ENCODE measurements at places on chromosomes 1 and 21.

- no peak for DNase-seq
These were observed 99.4 kb downstream of the SMYD2 start for GRCh38 chr1:214380396-214380795.

DNA sequence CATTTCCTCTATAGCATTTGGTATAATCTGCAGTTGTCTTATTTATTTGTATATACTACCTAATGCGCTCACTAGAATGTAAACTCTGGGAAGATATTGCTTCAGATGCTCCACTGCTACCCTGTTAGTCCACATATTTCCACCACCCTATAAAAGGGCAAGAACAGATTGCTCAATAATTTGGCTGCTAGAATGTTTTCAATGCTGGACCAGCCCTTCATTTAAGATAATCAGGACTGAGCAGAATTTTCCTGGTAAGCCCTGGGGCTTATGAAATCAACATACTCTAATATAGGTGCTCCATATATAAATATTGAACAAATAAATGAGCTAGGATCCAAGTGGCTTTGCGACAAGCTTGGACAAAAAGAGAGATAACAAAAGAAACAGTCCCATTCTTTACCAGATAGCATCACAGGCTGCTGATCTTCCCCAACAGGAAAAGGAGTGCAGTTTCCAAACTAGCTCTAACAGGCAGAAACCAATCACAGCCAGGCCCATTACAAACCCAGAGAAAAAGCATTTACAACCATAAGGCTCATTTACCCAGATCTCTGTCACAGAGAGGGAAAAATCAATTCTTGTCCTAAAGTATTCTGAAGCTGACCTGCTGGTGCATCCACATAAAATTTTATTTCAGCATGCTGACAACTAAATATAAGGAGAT lies 8.3 kb downstream of the BCAR3 start:
- no peak for DNase-seq

DNA sequence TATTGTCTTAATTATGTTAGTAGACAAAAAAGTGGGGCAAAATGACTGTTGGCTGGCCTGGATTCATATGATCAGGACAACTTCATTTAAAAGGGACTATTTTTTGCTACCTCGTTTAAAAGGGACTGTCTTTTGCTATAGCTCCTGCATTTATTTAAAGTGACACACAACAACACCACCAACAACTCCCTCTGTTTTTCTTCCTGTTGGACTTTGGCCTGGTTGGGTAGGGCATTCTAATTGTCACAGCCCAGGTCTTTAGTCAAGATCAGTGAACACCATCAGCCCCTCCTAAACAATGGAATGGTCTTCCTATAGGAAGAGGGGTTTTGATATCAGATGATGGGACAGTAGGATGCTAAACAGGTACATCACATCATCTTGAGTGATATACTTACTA lies 241.8 kb downstream of the GPR52 start:
- DNase-seq, result no peak

DNA sequence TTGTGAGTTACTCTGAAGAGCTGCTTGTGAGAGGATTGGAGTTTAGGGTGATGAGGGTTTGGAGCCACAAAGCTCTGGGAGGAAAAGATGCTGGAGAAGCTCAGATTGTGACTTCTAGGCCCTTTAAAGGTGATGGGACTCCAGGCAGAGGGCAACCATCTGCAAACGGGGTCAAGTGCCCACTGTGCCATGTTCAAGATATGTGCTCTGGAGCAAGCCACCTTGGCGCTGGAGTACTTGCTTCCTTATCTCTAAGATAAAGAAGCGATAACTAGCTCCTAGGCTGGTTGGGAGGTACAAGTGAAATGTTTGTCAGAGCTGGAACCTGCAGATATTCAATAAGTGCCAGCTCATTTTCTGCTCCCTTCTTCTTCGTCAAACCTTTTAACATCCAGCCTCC lies 14.3 kb upstream of the FOXE3 start:
- no peak for DNase-seq

GRCh38 chr1:55768327-55768952 lies 553.3 kb upstream of the USP24 start:
- DNase-seq, result no peak

GRCh38 chr1:230157420-230158390 lies 90.7 kb downstream of the GALNT2 start:
- no peak for DNase-seq

DNA sequence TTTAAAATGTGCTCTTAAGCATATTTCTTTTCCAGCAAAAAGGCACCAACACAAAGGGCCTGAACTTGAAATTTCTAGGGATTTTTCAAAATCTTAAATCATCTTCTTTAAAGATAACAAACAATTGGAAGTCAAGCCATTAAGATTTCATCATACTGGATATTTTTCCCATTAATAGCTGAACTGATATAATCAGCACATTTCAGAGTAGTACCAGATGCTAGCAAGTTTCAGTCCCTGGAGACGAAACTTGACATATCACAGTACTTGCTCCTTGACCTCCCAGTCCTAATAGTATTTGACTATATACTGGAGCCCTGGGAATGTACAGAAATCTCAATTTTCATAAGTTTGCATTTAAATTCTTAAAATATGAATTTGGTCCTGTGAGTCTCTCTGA lies 10.2 kb upstream of the CDC7 start:
- no peak for DNase-seq

DNA sequence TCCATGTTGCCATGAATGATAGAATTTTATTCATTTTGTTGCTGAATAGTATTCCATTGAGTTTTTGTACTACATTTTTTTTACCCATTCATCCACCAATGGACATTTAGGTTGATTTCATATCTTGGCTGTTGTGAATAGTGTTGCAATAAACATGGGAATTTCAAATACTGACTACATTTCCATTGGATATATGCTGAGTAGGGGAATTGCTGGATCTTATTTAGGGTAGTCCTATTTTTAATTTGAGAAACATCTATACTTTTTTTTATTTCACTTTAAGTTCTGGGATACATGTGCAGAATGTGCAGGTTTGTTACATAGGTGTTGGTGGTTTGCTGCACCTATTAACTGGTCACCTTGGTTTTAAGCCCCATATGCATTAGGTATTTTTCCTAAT lies 38.8 kb upstream of the TNFSF4 start:
- DNase-seq, result no peak

- no peak for DNase-seq
These were observed 12.0 kb upstream of the SLC35A3 start for GRCh38 chr1:99957818-99958217.

GRCh38 chr1:26719205-26719604 lies 23.4 kb downstream of the ARID1A start:
- no peak for DNase-seq

DNA sequence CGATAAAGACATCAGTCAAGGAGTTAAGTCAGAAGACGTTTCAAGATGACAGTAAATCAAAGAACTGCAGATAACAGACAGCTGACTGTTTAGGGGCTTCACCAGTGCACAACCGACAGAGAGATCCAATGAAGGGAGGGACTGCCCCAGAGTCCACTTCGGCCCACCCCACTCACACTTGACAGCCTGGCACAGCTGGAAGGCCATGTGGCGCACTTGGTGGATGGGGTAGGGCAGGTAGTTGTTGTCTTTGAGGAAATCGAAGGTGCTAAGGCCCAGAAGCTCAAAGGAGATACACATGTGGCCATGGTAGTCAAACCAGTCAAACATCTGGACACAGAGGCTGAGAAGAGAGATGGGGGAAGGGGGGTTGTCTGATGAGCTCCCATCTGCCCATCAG lies 4.4 kb upstream of the SCAMP3 start:
- no peak for DNase-seq

- no peak for DNase-seq
These were observed 109.3 kb upstream of the SPATA6 start for GRCh38 chr1:48581270-48581669.

- no peak for DNase-seq
These were observed 8.7 kb upstream of the C2CD2 start for GRCh38 chr21:41962425-41962966.

GRCh38 chr1:16082283-16083038 lies 9.0 kb upstream of the FAM131C start:
- no peak for DNase-seq

DNA sequence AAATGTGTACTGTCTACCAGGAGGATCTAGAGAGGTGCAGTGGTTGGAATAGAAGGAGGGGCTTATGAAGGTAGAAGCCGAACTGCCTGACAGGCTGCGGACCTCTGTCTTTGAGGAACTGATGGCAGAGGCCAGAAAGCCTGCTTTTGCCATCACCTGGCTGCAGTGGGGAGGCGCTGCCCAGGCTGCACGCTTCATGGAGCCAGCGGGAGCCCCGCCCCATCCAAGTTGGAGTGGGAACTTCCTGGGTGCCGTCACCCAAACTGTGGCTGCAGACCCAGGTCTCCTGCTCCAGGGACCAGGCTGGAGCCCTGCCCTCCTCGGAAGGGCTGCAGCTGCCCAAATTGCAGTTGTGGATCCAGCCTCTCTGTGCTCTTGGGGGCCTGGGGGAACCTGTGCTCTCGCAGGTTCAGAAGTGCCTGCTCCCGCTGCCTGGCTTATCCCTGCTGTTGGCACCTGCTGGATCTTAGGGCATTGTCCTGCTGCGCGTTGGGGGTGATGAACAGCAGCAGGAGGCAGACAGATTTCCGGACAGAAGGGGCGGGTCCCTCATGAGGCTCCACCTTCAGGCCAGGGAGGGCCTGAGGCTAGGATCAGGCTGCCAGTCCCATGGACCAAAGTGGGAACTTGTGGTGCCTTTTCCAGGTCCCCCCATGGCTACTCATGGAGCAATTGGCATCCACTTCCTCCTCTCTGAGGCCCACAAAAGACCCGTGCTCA lies 118.0 kb upstream of the PLPPR4 start:
- no peak for DNase-seq

GRCh38 chr1:60621368-60621851 lies 461.0 kb upstream of the NFIA start:
- no peak for DNase-seq

DNA sequence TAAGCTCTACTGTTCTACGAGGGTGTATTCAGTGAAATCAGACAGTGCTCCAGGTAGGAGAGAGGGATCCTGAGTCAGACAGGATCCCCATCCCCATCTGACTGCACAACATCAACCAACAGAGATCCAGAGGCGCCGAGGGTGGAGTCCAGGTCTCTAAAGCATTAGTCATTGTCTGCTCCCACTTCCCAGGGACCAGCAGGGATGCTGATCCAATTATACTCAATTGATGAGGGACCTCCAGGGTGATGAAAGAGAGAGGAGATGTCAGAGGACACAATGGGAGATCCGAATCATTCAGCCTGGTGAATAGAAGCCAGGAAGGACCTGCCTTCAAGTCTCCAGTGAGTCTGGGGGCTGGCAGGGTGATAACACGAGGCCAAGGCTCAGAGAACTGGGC lies 39.5 kb upstream of the STMN1 start:
- DNase-seq, result no peak

DNA sequence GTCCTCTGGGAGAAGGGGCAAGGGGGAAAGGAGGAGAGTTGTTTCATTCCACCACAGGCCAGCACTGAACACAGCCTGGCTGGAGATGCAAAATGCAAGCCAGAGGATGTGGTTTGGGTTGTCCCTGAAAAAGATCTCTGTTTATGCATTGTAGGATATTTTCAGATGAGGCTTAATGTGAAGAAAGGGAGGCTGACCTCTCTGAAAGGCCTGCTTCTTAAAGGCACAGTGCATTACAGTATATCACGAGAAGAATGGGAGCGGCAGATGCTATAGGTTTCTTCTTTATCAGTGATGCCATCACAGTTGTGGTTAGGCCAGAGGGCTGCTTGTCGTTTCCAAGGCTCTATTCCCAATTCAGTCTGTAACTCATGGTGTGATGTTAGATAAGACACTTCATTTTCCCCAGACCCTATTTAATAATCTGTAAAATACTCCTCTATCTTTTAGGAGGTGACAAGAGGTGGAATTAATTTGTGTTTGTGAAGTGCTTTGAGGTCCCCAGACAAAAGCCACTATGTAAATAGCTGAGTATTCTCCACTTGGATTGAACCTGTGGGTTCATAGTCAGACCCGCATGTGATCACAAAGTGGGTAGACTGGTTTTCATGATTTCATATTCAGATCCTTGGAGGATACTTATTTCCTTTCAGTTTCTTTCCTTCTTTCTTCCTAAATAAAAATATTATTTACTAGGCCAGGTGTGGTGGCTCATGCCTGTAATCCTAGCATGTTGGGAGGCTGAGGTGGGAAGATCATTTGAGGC lies 76.5 kb upstream of the WDR26 start:
- no peak for DNase-seq

DNA sequence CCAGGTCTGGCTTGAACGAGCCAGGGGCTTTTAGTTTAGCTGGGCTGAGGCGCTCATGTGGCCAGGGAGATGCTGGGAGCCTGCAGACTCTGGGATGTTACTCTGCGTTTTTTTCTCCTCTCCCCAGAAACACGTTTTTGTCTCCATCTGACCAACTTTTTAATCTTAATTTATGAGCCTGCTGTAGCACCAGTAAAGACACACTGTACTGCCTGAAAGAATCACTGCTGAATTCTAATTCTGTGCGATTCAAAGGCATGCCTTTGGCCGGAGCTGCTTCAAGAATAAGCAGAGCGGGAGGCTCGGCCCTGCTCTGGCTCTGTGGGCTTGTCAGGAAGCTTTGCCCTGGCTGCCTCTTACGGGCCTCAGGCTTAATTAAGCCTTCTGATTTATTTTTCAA lies 129.5 kb downstream of the CAMTA1 start:
- no peak for DNase-seq

- peak; percentile 19 for DNase-seq
These were observed 259.7 kb downstream of the RHOU start for GRCh38 chr1:228994676-228995594.

DNA sequence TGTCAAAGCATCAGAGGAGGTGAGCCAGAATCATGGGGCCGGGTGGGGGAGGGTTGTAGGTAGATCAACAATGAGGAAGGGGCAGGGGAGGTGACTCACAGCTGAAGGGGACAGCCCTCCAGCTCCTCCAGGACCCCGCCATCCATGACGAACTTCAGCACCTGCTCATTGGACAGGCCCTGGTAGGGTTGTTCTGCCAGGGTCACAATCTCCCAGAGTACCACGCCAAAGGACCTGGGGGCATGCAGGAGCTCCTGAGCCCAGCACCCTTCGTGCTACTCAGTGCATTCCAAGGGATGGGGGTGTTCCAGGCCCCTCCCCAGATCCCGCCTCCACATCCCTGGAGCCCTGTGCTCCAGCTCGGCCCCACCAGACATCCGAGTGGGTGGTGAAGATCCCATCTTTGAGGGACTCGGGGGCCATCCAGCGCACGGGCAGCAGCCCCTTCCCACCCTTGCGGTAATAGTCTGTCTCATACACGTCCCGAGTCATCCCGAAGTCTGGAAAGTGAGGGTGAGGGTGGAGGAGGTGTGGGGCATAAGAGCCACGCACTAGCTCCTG lies 17.5 kb downstream of the INSRR start:
- no peak for DNase-seq

DNA sequence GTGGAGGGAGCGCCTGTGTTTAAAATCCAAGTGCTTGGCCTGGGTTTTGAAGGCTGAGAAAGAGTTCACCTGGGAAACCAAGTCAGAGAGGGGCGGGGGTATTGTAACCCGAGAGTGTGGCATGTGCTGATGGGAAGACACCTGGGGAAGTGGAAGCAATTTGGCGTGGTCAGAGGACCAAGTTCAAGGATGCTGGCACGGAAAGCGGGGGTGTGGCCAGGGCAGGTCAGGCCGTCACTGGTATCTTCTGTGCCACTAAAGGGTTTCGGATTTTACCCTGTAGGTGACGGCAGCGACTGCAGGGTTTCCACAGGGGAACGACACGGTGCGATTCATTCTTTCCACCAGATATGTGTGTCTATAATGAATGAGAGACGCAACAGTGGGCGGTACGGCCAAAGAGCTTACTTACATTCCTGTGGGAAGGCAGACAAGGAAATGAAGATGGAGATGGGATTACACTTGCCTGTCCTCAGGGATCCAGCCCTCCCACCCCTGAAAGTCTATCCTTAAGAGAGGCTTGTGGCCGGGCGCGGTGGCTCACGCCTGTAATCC lies 31.3 kb downstream of the CA6 start:
- DNase-seq, result no peak

GRCh38 chr1:206866062-206866461 lies 639 bp downstream of the IL20 start:
- DNase-seq, result no peak

All from keratinocyte (primary cell).